ENCODE measurements at places on chromosomes 12 and 14. TPM values are rescaled to one million over a fixed set of nuclear protein-coding genes. Genes with fewer than 3 reads are reported as not detected.
A peak's percentile ranks its signal among the peaks of the same experiment; 100 is the strongest.

GRCh38 chr12:101823891-101824290, 6.9 kb downstream of the GNPTAB start:
- DNase-seq = peak; percentile 88

GRCh38 chr12:118354903-118355302, 17.8 kb downstream of the TAOK3 start:
- DNase-seq = no peak

DNA sequence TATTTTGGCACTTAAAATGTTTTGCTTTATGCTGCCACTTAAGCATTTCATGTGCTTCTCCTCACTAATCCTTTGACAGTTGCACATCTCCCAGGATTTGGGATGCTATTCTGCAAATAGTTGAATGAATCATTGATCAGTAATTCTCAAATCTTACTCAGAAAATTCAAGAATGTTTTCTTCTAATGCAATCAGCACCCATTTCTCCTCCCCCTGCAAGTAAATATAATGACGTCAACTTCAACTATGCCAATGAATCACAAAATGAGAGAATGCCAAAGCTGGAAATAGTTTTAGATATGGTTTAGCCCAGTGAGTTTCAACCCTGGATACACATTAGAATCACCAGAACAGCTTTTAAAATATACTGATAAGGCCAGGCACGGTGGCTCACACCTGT, 2.1 kb upstream of the BLOC1S1 start:
- no peak for DNase-seq

DNA sequence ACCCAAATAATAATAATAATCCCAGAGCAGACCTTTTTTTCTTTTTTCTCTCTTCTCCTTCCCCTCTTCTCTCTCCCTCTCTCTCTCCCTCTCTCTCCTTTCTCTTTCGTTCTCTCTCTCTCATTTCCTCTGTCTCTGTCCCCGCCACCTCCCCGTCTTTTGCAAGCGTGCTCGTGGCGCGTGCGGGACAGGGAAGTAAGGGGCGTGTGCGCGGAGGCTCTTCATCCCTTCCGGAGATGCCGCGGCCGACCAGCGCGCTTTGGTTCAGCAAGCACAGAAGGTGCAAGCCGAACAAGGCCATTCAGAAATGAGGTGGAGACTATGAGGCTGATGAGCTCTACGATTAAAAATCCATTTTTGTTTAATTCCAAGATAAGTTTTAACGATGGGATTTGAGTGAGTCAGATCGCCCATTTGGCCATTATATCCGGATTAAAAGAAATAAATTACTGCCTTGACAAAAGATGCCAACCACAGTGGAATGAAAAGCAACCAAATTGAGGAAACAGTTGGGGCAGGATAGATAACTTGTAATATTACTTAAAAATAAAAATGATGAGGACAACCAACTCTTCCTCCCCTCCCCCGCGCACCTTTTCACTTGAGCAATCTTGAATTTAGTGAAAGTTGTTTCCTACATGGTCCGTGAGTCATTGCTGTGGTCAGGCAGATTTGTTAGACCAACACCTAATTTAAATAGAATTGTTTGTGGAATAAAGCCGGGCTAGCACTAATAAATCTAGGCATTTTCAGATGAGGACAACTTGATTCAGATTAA, 1.2 kb upstream of the AMIGO2 start:
- peak; percentile 72 for DNase-seq

GRCh38 chr14:26928019-26928418, 330.2 kb upstream of the NOVA1 start:
- no peak for DNase-seq

BEGAIN gene
- 0.59 TPM for total RNA-seq

GRCh38 chr12:62657363-62657632, 190.7 kb downstream of the MON2 start:
- DNase-seq = no peak

DNA sequence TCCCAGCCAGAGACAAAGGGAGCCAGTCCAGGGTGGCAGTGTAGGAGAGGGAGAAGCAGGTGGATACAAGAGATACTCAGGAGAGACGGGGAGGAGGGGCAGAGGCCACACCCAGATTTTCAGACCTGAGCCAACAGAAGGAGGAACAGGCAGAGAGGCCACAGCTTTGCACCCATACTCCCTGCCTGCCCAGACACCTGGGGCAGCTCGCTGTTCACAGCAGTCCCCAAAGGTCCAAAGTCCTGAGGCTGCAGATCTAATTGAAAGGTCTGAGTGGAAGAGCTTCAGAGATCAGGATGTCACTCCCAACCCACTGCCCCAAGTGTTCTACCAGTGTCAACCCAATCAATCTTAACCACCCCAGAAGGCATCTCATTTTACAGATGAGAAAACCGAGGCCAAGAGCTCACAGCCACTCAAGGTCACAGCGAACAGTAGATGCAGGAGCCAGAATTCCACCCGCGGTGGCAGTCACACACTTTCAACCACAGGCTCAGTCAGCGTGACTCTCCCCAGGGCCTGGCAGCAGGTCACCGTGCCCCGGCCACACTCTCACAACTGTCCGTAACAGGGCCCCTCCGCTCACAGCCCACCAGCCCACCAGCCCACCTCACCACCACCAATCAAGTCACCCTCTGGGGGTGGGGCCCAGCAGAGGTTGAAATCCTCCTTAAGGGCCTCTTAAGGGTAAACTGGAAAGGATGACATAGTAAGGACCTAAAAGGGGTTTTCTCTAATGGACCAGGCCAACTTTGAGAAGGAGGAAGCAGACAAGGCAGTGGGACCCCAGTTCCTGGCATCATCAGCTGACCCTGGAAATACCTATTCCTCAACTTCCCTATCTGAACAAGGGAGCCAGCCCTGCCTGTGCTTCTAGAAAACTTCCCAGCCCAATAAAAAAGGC, 33.3 kb downstream of the ACTN1 start:
- no peak for DNase-seq

DNA sequence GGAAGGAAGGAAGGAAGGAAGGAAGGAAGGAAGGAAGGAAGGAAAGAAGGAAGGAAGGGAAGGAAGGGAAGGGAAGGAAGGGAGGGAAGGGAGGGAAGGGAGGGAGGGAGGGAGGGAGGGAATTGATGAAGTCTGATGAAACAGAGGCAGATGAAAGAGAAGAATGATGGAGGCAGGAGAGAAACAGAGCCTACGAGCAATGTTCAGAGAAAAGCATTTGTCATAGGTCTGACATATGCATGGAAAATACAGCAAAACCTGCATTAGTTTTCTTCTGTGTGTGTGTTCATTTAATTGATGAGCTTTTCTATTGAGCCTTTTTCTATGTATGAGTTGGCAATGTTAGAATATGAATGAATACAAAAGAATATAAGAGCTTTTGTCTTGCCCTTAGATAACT, 343.4 kb downstream of the GXYLT1 start:
- no peak for DNase-seq

DNA sequence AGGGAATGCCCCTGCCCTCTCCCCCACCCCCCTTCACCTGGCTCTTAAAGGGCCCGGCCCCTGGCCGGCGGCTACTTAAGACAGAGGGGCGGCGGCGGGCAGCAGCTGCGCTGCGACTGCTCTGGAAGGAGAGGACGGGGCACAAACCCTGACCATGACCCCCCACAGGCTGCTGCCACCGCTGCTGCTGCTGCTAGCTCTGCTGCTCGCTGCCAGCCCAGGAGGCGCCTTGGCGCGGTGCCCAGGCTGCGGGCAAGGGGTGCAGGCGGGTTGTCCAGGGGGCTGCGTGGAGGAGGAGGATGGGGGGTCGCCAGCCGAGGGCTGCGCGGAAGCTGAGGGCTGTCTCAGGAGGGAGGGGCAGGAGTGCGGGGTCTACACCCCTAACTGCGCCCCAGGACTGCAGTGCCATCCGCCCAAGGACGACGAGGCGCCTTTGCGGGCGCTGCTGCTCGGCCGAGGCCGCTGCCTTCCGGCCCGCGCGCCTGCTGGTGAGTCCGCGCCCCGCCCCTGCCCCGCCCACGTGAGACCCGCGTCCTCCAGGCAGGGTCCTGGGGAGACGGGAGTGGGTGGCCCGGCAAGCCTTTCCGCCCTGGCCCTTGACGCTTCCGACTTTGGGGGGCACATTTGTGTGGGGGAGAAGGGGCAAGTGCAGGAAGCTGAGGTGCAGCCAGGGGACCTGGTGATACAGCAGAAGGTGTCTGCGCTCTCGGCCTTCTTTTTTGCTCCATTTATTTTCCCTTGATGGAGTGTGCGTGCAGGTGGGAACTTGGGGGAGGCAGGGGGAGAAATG, at the start of gene IGFBP6:
Gene IGFBP6, plus strand, starts transcription at position 104 of the 790 bp plus-strand sequence. Its CDS starts 51 bp downstream, at position 155.
- DNase-seq = peak; percentile 88

GRCh38 chr14:34258318-34258717, 203.7 kb downstream of the SPTSSA start:
- DNase-seq = no peak

- DNase-seq = no peak
Observed at GRCh38 chr14:100822532-100823296, 3.2 kb upstream of the MEG3 start.

GALNT6 gene
- total RNA-seq = 13.9 TPM

SLC38A2 gene
- 173 TPM for total RNA-seq

- DNase-seq = no peak
Observed at GRCh38 chr12:78036874-78037273, 206.2 kb downstream of the NAV3 start.

TMEM117 gene
- total RNA-seq = 1.4 TPM

DNA sequence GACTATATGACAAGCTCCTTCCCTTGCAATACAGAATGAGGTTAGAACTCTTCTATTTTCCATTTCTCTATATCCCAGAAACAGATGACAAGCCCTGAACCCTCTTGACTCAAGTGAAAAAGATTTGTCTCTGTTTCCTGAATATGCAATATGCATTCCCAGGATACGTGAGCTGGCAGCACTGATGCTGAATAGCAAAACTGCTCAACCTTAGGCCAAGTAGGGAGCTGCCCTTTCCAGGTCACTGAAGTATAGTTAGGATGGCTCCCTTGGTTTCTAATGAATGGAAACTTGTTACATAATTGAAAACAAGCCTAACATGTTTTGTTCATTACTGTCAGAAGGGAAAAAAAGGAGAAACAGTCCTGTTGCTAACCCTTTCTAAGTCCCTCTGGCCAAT, 47.9 kb upstream of the PLEKHG7 start:
- DNase-seq = no peak

OR6C4 gene
- total RNA-seq = not detected

GRCh38 chr12:27843714-27844245, 63.7 kb upstream of the MANSC4 start:
- no peak for DNase-seq

- DNase-seq = no peak
Observed at GRCh38 chr12:121520119-121520518, 60.7 kb downstream of the KDM2B start.

PIK3C2G gene
- total RNA-seq = not detected

DNA sequence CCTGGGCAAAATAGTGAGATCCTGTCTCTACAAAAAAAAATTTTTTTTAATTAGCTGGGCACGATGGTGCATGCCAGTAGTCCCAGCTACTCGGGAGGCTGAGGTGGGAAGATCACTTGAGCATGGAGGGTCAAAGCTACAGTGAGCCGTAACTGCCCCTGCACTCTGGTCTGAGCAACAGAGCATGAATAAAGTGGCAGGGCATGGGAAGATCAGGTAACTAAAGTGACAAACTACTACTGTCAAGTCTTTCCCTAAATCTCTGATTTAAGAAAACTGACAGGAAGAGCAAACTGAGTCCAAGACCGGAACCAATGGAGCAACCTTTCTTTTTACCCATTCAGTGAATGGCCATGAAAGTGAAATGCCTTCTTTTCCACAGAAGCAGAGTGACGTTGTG, 10.8 kb downstream of the DCAF5 start:
- DNase-seq = no peak

- DNase-seq = no peak
Observed at GRCh38 chr12:102527171-102527720, 46.9 kb upstream of the IGF1 start.

DNA sequence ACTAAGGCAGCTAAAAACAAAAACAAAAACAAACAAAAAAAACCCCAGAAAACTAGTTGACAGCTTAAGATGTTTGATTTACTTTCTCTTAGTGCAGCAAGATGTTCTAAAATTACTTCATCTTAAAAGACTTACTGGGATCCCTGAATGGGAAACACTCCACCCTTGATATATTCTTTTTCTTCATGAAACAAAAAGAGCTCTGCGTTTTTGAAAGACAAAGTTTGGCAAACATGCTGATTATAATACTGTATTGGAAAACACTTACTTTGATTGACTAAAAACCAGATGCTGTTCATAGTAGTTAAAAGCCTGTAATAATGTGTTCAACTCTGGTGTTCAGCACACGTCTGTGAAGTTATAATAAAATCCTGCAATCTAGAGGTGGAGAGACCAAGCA, 136.8 kb downstream of the SRGAP1 start:
- no peak for DNase-seq

CDC42BPB gene
- total RNA-seq = 107 TPM

DNA sequence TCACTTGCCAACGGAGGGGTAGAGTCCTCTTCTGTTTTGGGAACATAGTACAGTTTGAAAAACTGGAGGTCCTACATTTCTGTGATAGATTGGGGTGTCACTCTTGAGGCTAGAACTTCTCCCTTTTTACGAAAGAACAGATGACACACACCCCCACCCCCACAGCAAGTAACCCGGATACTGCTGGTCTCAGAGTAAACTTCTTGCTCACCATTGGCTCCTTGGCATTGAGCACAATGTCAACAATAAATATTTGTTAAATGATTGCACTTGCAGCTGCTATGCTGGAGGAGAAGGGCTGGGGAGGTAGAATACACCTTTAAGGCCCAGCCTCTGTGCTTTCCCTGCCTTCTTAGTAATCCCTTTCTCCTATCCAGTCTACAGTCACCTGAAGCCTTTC, 149.8 kb downstream of the TGFB3 start:
- DNase-seq = no peak

ADAM21 gene
- not detected for total RNA-seq

DNA sequence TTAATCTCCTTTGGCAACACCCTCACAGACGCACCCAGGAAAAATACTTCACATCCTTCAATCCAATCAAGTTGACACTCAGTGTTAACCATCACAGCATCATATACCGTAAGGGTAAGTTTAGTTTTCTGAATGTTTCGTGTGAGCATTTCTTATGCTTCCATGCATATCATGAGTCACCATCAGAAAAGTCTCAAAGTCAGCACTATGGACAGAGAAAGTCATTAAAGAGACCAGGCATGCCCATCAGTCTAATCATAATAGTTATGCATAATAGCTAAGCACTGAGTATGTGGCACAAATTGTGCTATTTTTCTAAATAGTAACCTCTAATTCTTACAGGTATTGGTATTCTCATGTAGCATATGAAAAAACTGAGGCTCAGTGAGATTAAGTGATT, 158.8 kb upstream of the PRMT8 start:
- no peak for DNase-seq

- DNase-seq = peak; percentile 89
Observed at GRCh38 chr12:123532808-123533649, 490 bp downstream of the RILPL1 start.

DNA sequence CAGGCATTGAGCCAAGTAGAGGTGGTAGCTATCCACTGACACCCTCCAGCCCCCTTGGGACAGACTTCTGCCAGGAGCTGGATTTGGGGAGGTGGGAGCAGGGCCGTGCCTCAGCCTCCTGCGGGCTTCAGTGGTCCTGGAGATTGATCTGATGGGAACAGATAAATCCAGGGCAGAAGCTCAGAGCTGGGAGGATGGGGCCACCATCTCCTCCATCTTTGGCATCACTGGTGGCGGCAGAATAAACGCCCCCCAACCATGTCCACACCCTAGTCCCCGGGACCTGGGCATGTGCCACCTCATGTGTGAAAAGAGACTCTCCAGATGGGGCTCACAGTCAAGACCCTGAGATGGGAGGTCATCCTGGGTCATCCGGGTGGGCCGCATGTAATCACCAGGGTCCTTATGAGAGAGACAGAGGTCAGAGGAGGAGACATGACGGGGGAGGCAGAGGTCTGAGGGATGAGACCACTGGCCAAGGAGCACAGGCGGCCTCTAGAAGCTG, 209.6 kb upstream of the RTL1 start:
- DNase-seq = peak; percentile 26

CAPZA3 gene
- not detected for total RNA-seq

- DNase-seq = no peak
Observed at GRCh38 chr12:77845831-77846230, 15.1 kb downstream of the NAV3 start.
